ENCODE measurements at places on chromosomes 16 and 17.
A peak's percentile ranks its signal among the peaks of the same experiment; 100 is the strongest.

DNA sequence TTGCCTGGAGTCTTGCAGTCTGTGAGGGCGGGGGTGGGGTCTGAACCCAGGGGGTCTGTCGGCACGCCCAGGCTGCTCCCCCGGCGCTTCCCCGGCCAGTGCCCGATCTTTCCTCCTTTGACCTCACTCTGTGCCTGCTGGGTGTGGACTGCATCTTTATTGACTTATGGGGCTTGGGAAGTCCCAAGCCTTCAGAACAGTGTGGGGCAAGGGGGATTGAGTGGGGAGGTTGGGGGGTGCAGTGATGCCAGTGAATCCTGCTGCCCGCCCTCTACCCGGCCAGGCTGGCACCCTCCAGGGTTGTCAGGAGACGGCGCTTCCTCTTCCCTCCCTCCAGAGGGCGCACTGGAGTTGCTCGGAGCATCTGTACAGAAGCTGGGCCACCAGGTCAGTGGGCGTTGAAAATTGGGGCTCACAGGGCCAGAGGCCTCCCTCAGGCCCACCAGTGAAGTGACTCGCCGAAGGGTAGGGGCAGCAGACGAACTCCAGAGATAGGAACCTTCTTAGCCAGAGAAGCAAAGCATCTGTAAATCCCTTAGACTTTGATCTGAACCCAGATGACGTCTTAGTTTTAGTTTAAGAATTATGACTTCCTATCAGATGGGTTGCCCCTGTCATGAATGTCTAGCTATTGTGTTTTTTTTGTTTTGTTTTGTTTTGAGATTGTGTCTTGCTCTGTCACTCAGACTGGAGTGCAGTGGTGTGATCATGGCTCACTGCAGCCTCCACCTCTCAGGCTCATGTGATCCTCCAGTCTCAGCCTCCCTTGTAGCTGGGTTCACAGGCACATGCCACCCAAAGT lies 184.8 kb upstream of the CIBAR2 start:
- no peak for DNase-seq

GRCh38 chr16:12575288-12575687 lies 228.4 kb downstream of the CPPED1 start:
- no peak for DNase-seq

GRCh38 chr17:64174686-64175456 lies 44.9 kb upstream of the ERN1 start:
- no peak for DNase-seq

GRCh38 chr16:71618429-71618828 lies 7.6 kb upstream of the MARVELD3 start:
- DNase-seq, result no peak

- DNase-seq, result peak; percentile 12
Measured at GRCh38 chr17:65346166-65346565, 209.0 kb downstream of the RGS9 start.

DNA sequence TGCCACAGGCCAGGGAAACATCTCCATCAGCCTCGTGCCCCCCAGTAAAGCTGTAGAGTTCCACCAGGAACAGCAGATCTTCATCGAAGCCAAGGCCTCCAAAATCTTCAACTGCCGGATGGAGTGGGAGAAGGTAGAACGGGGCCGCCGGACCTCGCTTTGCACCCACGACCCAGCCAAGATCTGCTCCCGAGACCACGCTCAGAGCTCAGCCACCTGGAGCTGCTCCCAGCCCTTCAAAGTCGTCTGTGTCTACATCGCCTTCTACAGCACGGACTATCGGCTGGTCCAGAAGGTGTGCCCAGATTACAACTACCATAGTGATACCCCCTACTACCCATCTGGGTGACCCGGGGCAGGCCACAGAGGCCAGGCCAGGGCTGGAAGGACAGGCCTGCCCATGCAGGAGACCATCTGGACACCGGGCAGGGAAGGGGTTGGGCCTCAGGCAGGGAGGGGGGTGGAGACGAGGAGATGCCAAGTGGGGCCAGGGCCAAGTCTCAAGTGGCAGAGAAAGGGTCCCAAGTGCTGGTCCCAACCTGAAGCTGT lies 3.4 kb downstream of the NXPH3 start:
- DNase-seq, result peak; percentile 28

DNA sequence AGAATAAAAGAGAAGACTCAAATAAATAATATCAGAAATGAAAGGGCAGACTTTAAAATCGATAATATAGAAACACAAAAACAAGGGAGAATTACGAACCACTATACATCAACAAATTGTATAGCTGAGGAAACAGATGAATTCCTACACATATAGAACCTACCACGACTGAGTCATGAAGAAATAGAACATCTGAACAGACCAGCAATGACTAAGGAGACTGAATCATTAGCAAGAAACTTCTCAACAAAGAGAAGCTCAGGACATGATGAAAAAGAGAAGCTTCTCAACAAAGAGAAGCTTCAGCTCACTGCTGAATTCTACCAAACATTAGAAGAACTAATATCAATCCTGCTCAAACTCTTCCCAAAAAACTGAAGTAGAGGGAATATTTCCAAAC lies 255.9 kb downstream of the CEP112 start:
- no peak for DNase-seq

DNA sequence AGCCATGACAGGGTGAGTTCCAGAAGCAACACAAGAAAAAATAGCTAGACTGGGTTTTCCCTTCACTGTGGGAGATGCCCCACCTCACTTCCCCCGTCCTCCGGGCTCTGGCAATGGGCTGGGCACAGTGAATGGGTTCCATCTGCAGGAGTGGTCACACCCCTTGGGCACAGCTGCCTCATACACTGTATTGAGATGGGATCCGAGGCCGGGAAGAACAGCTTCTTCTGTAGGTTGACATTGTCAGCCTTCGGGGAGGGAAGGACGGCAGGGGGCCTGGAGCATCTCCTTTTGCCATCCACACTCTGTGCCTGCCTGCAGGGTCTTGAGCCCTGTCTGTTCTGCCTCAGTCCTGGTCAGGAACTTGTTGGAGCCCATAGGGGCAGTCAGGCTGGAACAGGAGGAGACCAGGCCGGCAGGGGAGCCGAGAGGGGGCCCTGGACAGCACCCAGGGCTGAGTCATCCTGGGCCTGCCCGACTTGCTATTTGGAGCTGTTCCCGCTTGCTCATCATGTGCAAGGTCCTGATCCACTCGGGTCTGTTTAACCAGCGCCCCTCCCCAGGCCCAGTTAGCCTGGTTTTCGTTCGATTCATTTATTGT lies 286.7 kb downstream of the SEC14L1 start:
- no peak for DNase-seq

DNA sequence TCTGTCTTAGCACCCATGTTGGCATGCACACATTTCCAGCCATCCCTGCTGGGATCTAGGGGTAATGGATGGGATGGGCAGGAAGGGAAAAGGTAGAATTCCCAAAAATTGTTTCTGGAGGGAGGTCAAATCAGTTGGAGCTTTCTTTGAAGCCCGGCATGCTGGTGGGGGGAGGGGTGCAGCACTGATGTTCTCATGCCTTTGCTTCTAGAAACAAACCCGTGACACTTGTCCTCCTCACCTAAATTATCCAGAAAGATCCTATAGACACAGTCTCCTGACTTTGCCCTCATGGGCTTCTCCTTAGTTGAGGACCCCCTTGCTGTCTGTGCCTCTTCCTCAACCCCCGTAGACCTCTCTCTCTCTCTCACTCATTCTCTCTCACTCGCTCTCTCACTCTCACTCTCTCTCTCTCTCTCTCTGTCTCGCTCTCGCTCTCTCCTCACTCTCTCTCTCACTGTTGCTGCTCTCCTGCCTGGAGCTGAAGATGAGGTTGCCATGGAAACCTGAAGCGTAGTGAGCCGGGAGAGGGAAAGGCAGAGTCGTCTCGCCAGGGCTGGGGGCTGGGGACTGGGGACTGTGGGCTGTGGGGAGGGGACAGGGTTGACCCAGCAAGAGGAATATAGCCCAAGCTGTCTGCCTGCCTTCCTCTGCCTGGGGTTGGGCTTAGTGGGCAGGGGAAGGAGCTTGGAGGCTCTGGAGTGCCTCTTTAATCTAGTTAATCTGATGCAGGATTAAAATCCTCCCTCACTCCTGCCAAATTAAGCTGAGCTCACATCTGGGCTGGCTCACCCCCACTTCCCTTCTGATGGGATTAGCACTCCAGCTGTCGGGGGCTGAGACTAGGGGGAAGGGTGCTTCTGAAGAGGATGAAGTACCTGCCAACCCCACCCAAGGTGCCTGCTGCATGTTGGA lies 16.1 kb downstream of the LASP1 start:
- no peak for DNase-seq

GRCh38 chr17:60542071-60542470 lies 16.0 kb upstream of the APPBP2 start:
- DNase-seq, result no peak

- DNase-seq, result no peak
Measured at GRCh38 chr17:2452216-2452750, 51.4 kb upstream of the MNT start.

GRCh38 chr17:54085934-54086333 lies 263.2 kb downstream of the KIF2B start:
- no peak for DNase-seq

DNA sequence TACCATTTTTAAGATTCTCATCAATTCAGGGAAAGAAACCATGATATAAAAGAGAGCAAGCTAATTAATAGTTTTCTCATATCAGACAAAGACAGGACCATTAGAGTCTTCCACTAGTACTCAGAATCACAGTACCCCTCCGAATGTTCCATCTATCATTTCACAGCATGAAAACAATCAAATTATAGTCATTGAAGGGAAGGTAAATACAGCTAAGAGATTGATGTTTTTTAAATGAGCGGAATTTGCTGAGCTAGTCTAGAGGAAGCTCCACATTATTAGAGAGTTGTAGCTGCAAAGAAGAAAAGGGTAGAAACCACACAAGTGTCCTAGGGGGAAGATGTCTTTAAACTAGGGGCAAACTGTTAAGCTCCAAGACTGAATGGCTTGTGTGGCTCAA lies 808.9 kb downstream of the CDH11 start:
- no peak for DNase-seq

DNA sequence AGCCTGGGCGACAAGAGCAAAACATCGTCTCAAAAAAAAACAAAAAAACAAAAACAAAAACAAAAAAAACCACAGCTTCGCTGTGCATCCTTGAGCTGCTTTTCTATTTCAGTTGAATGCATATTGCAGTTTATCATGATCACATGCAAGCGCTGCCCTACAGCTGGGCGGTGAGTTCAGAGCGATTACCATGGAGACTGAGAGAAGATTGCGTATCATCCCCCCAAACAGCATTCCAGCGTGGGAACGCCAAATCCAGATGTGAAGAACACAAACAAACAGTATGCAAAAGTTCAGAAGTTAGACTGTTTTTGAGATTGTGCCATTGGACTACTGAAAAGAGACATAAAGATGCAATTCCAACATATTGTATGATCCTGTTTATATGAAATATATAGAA lies 15.1 kb upstream of the SLC52A1 start:
- no peak for DNase-seq

DNA sequence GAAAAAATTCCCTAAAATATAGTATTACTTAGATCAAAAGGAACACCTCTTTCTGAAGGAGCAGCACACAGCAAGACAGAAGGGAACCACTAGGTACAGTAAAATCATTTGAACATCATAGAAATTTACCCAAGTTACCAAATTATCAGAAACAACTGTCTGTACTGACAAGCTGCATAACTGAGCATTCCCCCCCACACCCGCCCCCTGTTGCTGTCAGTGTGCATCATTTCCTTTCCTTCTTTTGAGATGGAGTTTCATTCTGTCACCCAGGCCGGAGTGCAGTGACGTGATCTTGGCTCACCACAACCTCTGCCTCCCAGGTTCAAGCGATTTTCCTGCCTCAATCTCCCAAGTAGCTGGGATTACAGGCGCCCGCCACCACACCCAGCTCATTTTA lies 120.7 kb downstream of the TRIM37 start:
- no peak for DNase-seq

DNA sequence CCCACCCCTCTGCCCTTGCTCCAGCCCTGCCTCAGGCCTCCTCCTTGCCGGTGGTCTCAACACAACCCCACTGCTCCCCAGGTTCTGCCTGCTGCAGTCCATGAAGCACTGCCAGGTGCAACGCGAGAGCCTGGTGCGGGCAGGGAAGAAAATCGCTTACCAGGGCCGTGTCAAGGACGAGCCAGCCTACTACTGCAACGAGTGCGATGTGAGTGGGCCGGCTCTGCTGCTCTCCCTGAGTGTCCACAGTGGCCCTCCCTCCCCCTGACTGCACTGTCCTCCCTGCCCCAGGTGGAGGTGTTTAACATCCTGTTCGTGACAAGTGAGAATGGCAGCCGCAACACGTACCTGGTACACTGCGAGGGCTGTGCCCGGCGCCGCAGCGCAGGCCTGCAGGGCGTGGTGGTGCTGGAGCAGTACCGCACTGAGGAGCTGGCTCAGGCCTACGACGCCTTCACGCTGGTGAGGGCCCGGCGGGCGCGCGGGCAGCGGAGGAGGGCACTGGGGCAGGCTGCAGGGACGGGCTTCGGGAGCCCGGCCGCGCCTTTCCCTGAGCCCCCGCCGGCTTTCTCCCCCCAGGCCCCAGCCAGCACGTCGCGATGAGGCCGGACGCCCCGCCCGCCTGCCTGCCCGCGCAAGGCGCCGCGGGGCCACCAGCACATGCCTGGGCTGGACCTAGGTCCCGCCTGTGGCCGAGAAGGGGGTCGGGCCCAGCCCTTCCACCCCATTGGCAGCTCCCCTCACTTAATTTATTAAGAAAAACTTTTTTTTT lies 1.8 kb upstream of the TMEM88 start:
- no peak for DNase-seq

GRCh38 chr17:64572682-64573154 lies 65.9 kb downstream of the CEP95 start:
- DNase-seq, result no peak

GRCh38 chr17:76011951-76012350 lies 11.3 kb downstream of the CDK3 start:
- DNase-seq, result no peak

DNA sequence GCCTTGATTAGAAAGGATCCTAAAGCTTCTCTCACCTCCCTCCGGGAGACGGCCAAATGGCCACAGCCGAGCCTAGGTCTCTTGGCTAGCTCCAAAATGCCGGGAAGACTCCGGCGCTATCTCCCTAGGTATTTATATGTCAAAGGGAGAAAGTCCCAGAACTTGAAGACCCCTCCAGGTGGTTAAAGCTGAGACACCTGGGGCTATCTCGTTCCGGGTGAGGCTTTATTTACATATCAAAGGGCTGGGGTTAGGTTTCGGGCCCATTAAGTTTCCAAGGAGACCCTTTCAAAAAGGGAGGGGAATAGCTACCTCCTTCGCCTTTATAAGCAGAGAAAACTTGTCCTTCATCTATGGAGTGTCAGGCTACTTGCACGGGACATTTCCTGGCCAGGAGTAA lies 70.9 kb upstream of the KIFC3 start:
- DNase-seq, result no peak

- no peak for DNase-seq
Measured at GRCh38 chr17:71502443-71502842, 618.4 kb upstream of the SOX9 start.

- no peak for DNase-seq
Measured at GRCh38 chr16:65739518-65739917, 617.7 kb upstream of the CDH11 start.

DNA sequence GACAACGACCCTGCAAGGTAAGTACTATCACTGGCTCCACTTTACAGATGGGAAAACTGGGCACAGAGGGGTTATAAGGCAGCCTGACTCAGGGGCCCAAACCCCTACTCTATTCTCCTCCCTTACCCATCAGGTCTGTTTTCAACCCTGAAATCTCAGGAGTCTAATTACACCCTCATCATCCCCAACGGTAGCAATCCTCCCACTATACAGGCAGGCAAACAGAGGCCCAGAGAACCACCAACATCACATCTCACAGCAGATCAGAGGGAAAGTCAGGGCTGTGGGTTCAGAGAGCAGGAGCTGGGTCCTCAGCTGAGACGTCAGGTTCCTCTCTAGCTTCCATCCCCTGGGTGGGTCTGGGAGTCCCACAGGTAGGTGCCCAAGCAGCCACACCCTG lies 16.5 kb downstream of the JUP start:
- no peak for DNase-seq

- DNase-seq, result no peak
Measured at GRCh38 chr17:70144260-70144846, 25.0 kb upstream of the KCNJ2 start.
